ENCODE measurements at places on chromosomes 11 and 22.

DNA sequence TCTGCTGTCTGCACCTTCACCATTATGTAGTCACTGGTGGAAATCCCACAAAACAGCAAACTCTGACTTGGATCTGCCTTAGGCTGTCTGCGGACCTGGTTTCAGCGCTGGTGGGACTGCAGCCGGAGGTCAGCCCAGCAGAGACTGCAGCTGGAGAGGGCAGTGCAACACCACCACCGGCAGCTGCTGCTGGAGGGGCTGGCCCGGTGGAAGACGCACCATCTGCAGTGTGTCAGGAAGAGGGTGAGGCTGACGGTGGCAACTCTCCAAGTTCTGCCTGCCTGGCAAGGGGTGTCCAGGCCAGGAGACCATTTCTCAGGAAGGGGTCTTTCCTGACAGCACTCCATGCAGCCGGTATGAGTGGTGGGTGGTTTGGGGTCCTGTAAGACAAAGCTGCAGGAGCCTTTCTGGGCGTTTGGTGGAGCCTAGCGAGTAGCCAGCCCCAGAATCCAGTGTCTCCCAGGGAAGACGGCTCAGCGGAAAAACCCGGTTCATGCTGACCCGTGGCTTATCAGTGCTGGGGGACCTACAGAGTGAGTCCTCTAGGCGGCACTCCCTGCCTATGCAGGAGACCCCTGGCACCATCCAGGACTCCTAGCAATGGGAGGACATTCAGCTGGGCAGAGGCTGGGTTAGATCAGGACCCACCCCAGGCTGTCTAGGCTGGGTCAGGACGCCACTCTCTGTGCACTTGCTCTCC, 50.8 kb downstream of the PISD start:
- DNase-seq, result no peak

DNA sequence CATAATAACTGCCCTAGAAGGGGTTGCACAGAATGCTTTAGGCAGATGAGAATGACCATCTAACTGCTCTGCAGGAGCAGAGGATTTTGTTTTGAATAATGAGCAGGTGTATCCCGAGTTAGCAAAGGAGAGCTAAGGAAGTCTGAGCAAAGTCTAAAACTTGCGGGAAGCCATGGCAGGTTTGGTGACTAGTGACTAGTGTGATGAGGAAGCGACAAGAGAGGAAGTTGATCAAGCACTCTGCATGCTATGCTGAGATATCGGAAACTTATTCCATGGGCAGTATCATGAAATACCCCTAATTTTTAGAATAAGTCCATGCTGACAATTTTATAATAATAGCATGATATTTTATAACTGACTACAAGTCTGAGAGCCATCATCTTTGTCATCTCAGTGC, 12.9 kb downstream of the OLFML1 start:
- DNase-seq, result no peak

GRCh38 chr11:65868076-65868667, 4.4 kb downstream of the EFEMP2 start:
- peak; percentile 26 for DNase-seq

- no peak for DNase-seq
Measured at GRCh38 chr11:19952116-19952605, 208.1 kb downstream of the DBX1 start.

DNA sequence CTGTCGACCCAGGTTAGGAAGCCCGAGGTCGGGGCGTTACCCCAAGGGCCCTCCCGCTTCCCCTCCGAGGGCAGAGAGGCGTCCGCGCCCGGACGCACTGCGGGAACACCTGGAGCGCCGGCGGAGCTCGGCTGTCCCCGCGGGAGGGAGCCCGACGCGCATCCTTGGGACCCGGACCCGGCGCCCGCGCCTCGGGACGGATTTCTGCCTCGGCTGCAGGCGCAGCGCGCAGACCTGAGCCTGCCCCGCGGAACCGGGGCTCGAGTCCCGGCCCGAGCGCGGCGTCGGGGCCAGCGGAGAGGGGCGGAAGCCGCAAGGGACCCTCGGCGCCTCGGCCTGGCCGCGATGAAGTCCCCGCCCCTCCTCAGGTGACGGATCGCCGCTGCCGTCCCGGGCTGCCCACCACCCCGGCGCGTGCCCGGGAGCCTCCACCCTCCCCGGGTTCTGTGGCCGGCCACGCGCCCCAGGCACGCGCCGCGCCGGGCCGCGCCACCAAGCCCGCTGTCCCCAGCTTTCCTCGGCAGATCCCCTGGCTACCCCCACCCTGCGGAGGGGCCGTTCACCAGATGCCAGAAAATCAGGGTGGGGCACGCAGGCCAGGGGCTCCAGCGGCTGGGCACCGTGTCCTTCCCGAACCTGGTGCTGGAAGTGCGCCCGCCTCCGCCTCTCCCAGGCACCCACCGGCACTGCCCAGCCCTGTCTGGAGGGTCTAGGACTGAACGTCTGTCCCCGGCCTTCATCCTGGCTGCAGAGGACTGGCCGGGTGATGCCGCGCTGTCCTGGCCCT, 410 bp downstream of the GLB1L3 start:
- DNase-seq, result peak; percentile 15

GRCh38 chr22:38452373-38453065, 2.5 kb downstream of the KCNJ4 start:
- DNase-seq, result no peak

GRCh38 chr11:17314232-17314547, 37.4 kb upstream of the NCR3LG1 start:
- DNase-seq, result no peak
